ENCODE measurements at places on chromosomes 12 and 14.

- H3K27ac ChIP-seq = no peak overlapping the region
- no peaks in the 10 kb centered on the region for H3K27me3 ChIP-seq
- no peak for DNase-seq
- peaks cover 15% of the 10 kb centered on the region for H3K4me1 ChIP-seq
- no peak overlapping the region for H3K4me3 ChIP-seq
Observed at GRCh38 chr14:95237958-95238340, 80.6 kb upstream of the DICER1 start.

- no peaks in the 10 kb centered on the region for H3K36me3 ChIP-seq
- no peak overlapping the region for H3K4me3 ChIP-seq
- no peak overlapping the region for H3K27ac ChIP-seq
Observed at GRCh38 chr12:99235381-99235780, 412.2 kb upstream of the GARIN6 start.

GRCh38 chr12:30088259-30088995, 304.7 kb upstream of the TMTC1 start:
- no peaks in the 10 kb centered on the region for H3K36me3 ChIP-seq
- no peaks in the 10 kb centered on the region for H3K4me1 ChIP-seq
- H3K27ac ChIP-seq = no peak overlapping the region
- DNase-seq = no peak
- H3K27me3 ChIP-seq = no peaks in the 10 kb centered on the region

DNA sequence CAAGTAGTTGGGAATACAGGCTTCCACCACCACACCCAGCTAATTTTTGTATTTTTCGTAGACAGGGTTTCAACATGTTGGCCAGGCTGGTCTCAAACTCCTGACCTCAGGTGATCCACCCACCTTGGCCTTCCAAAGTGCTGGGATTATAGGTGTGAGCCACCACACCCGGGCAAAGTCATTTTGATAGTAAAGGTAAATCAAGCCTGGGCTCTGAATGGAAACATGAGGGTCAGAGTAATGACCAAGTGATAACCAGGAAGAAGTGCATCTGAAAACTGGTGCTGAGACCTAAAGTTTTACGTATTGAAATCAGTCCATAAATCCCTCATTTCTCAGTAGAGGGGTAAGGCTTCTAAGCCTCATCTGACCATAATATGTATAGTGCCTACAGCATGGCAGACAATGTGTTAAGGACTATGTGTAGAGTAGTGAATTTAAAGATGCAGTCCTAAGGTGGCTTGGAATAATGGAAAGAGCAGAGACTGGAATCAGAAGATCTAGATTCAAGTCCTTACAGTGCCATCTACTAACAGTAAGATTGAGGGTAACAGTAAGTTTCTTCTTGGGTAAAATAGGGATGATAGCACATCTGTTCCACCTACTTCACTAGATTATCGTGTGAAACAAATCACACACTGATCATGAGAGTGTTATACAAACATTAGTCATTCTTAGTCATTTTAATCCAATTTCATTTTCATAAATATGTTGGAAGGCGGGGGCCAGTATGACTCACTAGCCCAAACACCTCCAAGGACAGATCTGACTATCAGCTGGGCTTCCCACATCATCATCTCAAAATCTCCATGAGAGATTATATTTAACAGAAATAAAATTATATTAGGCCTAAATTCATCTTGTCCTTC, 11.2 kb downstream of the MAP4K5 start:
- peaks cover 19% of the 10 kb centered on the region for H3K4me1 ChIP-seq
- H3K27ac ChIP-seq = peak overlapping the region; percentile 48
- no peaks in the 10 kb centered on the region for H3K36me3 ChIP-seq

DNA sequence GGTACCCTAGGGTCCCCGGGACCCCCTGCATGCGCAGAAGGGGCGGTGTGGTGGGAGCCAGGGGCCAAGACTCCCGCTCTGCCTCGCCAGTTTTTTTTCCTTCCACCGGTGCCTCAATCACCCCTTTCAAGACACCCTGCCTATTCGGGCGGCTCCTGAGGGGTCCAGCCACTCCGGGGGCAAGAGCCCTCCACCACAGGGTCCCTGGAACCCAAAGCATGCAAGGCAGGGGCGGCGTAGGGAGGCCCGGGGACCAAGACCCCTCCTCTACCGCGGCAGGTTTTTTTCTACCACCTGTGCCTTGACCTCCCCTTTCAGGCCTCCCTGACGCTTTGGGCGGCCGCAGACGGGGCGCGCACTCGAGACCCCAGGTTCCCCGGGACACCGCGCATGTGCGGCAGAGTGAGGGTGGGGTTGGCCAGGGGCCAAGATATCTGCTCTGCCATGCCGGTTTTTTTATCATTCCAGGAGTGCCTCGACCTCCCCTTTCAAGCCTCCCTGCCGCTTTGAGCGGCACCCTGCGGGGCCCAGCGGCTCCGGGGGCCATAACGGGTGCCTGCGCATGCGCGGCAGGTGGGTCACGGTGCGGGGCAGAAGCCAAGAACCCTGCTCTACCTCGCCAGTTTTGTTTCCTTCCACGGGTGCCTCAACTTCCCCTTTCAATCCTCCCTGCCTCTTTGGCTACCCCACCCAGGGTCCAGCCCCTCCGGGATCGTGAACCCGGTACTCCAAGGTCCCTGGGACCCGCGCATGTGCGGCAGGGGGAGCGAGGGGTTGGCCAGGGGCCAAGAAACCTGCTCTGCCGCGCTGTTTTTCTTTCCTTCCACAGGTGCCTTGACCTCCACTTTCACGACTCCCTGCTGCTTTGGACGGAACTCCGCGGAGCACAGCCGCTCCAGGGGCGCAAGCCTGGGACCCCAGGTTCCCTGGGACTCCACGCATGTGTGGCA, 328.1 kb downstream of the ALG10 start:
- H3K4me3 ChIP-seq = no peak overlapping the region
- no peaks in the 10 kb centered on the region for H3K4me1 ChIP-seq
- no peak overlapping the region for H3K27ac ChIP-seq
- H3K36me3 ChIP-seq = no peaks in the 10 kb centered on the region
- DNase-seq = no peak
